Pancreas (tissue), 10 donors: ENCODE measurements at places on chromosomes 4 and X. TPM values are rescaled to one million over a fixed set of nuclear protein-coding genes. Genes with fewer than 3 reads are reported as not detected.

GRCh38 chrX:48905090-48905790 lies 6.2 kb downstream of the SLC35A2 start:
- DNase-seq = no peak

AMBN gene
- not detected for total RNA-seq

ASMT gene
- 0.22 TPM for total RNA-seq

- DNase-seq = no peak
Observed at GRCh38 chr4:58636381-58636780, 1526.2 kb upstream of the IGFBP7 start.

- DNase-seq = no peak
Observed at GRCh38 chrX:46477435-46477834, 67.8 kb downstream of the ZNF674 start.

MAGEE1 gene
- 2.2 TPM for total RNA-seq

DNA sequence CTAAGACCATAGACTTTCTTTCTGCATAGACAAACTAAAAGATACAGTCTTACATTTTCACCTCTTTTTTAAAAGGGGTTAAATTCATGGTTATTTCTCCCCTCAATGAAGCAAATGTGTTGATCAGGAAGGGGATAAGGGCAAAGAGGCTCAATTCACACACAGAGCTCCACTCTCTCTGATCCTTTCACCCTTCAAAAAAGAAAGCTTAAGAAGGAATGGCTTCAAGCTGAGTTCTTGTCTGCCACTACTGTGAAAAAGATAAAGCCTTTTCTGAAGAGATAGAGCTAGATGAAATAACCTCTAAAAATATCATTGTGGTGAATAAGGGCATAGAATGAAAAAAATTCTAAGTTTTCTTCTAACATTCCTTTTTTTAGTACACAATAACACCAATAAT lies 28.3 kb downstream of the SEPSECS start:
- DNase-seq = no peak

GLUD2 gene
- total RNA-seq = 1.6 TPM

FLNA gene
- total RNA-seq = 147 TPM

DNA sequence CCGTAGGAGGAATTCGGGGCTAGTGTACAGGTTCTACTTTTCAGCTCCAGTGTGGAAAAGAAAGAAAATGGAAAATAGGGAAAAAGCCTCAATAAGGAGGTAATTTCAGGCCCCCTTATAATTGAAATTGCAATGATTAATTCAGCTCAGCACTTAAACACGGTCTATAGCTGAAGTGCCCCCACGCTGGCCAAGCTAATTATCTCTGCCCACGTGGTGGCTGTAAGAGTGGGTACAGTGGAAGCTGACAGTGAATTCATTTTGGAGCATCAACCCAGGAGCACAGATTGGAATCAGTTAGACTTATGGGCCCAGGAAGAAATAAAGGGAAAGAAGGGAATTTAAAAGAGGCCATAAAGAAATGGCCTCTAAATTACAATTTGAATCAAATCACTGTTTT lies 631.1 kb upstream of the CPEB2 start:
- DNase-seq = no peak

CLTRN gene
- 0.87 TPM for total RNA-seq

XAGE2 gene
- not detected for total RNA-seq

DNA sequence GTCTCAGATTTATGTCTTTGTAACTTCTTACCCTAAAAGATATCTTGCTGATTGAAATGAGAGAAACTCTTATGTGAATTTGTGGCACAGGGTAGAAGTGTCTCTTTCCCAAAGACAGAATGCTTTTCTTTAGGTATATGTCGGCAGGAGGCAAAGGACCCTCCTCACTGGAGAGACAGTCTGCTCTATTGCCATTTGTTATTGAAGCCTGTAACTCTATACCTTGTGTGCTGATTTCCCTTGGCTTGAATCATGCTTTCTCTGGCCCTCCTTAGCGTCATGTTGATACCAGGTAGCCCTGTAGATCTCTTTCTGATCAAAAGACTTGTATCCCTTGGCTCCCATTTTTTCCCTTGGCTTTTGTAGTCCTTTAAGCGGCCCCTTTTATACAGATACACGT lies 284.3 kb downstream of the CXXC4 start:
- no peak for DNase-seq

GRCh38 chr4:180009316-180009715 lies 2233.9 kb upstream of the TENM3 start:
- no peak for DNase-seq

- DNase-seq = no peak
Observed at GRCh38 chr4:140189805-140190204, 35.8 kb upstream of the MAML3 start.

WDR13 gene
- 182 TPM for total RNA-seq

AIMP1 gene
- 18.1 TPM for total RNA-seq

- no peak for DNase-seq
Observed at GRCh38 chrX:116278826-116279225, 108.3 kb downstream of the AGTR2 start.

ATOH1 gene
- total RNA-seq = not detected

DNA sequence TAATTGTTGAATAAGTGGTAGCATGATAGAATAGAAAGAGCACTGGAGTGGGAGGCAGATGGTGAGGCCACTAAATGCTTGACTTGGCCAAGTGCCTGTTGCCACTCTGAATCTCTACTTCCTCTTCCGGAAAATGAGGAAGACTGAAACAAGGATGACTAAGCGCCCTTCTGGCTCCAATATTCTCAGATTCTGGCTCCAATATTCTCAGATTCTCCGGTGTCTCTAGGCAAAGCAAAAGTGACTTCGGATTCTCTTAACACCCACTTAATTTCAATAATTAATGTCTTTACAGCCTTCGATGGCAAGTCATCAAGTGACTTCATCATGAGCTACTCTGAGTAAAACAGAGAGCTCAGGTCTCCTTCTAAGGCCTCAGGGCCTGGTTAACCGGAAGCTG lies 402.2 kb upstream of the FGF13 start:
- DNase-seq = no peak

GRCh38 chrX:102712216-102712966 lies at the start of gene GPRASP2:
TSS of gene GPRASP2 (plus strand) at chrX:102712448. CDS start at chrX:102714870, 2,422 bp downstream.
- peak; percentile 46 for DNase-seq

ARL9 gene
- 0.31 TPM for total RNA-seq

GRCh38 chrX:25015486-25016360 lies at the start of gene ARX:
TSS of gene ARX (minus strand) at chrX:25015965. CDS start at chrX:25015737, 228 bp downstream.
- peak; percentile 42 for DNase-seq

GRCh38 chr4:140255927-140256326 lies 101.9 kb upstream of the MAML3 start:
- no peak for DNase-seq
